ENCODE measurements at places on chromosomes 5 and 9.

DNA sequence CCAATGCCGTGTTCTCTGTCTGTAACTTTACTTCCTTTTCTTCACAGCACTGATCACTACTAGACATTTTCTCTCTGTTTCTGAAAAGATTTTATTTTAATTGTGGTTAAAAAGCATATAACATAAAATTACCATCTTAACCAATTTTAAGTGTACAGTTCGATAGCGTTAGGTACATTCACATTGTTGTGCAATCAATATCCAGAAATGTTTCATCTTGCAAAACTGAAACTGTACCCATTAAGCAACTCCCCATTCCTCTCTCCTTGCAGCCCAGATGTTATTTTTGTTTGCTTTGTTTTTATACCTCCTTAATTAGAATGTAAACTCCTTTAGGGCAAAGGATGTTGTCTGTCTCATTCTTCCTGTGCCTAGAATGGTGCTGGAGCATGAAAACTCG lies 47.5 kb downstream of the COL27A1 start:
- DNase-seq = no peak

DNA sequence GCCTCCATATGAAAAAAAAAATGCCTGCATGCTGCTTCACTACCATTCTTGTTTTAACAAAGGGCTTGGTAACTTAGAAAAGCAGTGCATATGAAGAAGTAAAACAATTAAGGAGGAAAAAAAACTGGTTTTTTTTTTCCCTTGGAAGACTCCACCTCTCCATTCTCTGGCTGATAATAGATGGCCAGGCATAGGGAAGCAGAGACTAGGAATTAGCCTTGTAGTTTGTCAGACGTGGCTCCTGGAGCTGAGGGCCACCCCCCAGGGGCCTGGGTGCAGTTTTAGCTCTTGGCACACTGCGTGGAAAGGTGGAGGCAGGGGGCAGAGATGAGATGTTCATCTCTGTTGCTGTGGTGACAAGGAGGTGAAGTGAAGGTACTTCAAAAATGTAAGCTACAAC lies 42.7 kb downstream of the WDR36 start:
- DNase-seq = no peak

GRCh38 chr5:88672644-88673252 lies 210.2 kb downstream of the MEF2C start:
- DNase-seq = no peak

GRCh38 chr9:131618785-131619184 lies 73.5 kb downstream of the PRRT1B start:
- no peak for DNase-seq

- no peak for DNase-seq
Measured at GRCh38 chr5:9728261-9728660, 98.1 kb upstream of the TAS2R1 start.

GRCh38 chr9:69019808-69020207 lies 5.9 kb upstream of the PRKACG start:
- no peak for DNase-seq

- no peak for DNase-seq
Measured at GRCh38 chr9:82153032-82153431, 164.5 kb downstream of the SPATA31D1 start.

GRCh38 chr9:123447934-123448646 lies 92.1 kb downstream of the CRB2 start:
- no peak for DNase-seq

GRCh38 chr5:17261075-17261474 lies 43.6 kb downstream of the BASP1 start:
- no peak for DNase-seq

- no peak for DNase-seq
Measured at GRCh38 chr5:79859588-79859987, 131.5 kb downstream of the MTX3 start.

All from stimulated activated CD4-positive, alpha-beta T cell treated with anti-CD3 and anti-CD28 coated beads, Interleukin-1b, Interleukin-23, amount 100 ng/mL, for 48 hours (primary cell).